NCI-H1930 (cell line): ENCODE measurements at places on chromosomes 3 and 15.

DNA sequence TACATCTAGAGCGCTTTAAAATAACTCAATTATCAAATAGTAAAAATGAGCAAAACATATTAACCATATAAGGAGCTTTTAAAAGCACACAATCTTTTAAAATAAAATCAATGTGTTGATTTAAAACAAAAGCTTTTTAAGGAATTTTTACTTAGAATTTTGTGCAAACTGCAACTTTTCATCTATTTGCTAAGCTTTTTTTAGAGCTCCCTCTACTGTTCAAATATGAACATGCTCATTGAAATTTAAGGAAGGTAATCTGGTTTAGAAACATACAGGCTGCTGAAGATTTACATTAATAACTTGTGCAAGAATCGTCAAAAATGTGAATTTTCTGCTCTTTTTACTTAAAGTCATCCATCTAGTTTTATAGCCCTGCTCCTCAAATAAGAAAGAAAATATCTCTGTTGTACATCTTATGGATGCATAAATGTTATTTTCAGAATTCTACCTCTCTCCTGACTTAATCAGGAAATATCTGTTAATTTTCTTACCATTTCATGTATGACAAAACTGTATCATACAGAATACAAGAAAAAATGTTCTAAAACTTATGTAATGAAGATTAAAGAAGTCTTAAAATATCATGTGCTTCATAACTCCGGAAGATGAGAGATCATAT is 469.4 kb upstream of the ROBO2 start:
- no peak for DNase-seq

- DNase-seq, result no peak
Measured at GRCh38 chr15:60162968-60163355, 158.9 kb downstream of the FOXB1 start.

DNA sequence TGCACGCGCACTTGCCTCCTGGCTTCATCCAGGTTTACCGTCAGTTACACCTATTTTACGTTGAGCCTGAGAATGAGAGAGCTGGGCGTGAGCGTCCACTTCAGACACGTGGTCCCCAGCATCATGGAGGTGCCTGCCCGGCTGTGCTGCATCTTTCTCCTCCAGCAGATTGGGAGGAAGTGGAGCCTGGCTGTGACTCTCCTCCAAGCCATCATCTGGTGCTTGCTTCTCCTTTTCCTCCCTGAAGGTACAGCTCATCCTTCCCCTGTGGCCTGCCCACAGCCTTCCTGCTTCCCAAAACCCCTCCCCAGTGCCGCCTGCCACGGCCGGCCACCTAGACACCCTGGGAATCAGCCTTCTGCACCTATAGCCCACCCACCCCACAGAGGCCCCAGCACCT is 31.6 kb downstream of the SLC22A14 start:
- DNase-seq, result no peak

DNA sequence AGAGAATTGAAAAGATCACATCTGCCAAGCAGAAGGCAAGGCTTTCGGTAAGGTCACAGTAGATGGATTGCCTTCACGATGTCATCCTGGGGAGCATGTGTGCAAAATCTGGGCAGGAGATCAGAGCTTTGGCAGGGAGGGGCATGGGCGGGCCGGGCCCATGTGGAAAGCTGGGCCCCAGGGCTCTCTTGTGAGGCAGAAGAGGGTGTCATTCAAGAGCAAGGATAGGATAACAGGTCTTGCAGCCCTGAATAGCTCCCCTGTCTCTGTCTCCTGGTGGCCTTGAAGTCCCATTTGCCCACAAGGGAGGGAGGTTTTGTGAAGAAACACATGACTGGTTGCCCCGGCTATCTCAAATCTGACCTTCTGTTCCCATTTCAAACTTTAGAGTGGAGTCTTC is 172.0 kb downstream of the OPA1 start:
- no peak for DNase-seq

DNA sequence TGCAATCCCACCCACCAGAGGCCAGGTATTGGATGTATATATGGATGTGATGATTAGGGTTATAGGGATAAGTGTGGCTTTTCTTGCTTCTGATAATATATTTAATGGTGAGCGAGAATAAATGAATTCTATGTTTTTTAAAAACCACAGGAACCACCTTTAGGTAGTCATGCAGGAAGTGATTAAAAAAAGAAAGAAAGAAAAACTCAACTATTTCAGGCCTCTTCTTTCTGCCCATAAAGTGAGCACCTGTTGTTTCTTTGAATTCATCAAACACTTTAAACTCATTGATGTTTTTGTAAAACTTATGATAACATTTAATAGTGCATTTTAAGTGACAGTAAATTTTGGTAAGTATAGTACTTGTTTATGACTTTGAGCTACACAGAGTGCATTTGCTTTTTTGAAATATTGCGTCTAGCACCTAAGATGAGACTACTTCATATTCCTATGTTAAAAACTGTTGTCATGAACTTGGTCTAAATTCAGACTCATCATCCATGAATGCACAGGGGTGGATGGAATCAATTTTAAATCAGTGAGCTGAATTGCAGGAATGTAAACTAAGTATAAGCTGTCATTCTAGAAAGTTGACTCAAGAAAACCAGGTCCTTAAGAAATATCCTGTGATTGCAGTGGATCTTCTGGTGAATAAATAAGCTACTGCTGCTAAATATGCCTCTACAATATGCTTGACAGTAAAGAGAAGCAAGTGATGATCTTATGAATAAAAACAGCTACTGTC is 764.4 kb upstream of the NECTIN3 start:
- no peak for DNase-seq

GRCh38 chr3:183692436-183692835 is 5.2 kb upstream of the YEATS2 start:
- DNase-seq, result no peak

- DNase-seq, result no peak
Measured at GRCh38 chr15:87761736-87762509, 494.6 kb downstream of the NTRK3 start.

GRCh38 chr3:177602601-177603147 is 405.4 kb upstream of the TBL1XR1 start:
- DNase-seq, result no peak
